ENCODE measurements at places on chromosomes 13 and 19. TPM values are rescaled to one million over a fixed set of nuclear protein-coding genes. Genes with fewer than 3 reads are reported as not detected.

- no peak for DNase-seq
Measured at GRCh38 chr13:99868767-99869166, 102.8 kb downstream of the ZIC5 start.

The CBARP gene
- polyA plus RNA-seq = 0.43 TPM

- no peak for DNase-seq
Measured at GRCh38 chr13:63307228-63307627, 1891.6 kb upstream of the PCDH20 start.

DNA sequence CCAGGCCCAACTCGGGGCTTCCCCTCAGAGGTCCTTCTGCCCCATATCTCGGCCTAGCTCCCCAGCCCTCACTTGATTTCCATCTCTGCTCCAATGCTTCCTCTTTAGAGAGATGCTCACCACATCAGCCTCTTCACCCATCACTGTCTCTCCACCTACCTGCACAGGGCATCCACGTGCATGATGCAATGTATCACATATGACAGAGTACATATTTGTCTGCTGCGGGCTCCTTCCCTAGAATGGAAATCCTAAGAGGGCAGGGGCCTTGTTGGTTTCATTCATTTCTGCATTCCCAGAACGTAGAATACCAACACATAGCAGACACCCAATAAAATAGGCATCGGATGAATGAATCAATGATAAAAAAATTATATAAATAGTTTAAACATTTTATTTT is 130.3 kb downstream of the USP12 start:
- no peak for DNase-seq

- no peak for DNase-seq
Measured at GRCh38 chr19:55437410-55437809, 5.7 kb downstream of the SHISA7 start.

DNA sequence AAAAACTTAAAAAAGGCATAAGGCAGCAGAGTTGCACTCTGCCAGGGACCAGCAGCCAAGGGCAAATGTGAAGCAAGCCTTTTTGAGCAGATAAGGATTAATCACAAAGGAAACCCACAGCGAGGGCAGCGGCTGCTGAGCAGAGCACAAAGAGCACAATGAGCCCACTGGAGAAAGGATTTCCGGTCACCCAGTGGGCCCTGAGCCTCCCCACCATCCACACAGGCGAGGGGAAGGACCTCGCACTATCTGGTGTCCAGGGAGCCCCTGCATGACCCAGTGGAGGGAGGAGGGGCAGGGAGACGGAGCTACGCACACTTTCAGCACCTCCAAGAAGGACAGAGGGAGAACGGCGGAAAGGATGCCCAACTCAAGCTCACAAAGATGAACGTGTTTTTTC is 40.0 kb downstream of the COL4A1 start:
- DNase-seq = no peak

DNA sequence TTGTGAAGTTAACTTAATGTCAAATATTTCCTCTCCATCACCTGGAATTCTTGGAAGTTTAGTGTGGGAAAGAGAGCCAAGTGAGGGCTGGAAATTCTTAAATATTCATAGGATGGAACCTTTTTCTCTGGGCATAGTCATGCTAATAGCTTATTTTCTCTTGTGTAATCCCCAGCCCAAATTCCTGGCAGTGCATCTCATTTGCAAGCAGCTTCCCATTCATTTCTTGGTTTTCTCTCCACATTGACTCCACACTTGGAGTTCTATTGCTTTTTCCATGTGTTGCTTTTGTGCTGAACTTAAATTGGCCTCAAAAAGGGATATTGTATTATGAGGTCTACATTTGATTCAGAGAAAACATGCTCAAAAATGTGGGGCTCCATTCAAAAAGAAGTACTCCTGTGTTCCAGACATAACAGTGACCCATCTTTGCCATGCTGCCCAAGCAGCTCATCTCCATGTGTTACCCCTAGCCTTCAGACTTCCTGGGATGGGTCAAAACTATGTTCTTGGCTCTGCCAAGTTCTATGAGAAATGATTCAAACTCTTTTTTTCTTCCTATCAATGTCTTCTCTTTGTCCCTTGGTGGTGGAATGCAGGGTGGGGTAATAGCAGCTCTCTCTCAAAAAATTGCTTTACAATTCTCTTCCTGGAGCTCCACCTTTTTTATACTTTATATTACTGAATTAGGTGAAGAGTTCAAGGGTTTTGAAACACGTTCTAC is 2471.5 kb downstream of the PCDH9 start:
- no peak for DNase-seq

The ZNF493 gene
- polyA plus RNA-seq = 5.6 TPM

DNA sequence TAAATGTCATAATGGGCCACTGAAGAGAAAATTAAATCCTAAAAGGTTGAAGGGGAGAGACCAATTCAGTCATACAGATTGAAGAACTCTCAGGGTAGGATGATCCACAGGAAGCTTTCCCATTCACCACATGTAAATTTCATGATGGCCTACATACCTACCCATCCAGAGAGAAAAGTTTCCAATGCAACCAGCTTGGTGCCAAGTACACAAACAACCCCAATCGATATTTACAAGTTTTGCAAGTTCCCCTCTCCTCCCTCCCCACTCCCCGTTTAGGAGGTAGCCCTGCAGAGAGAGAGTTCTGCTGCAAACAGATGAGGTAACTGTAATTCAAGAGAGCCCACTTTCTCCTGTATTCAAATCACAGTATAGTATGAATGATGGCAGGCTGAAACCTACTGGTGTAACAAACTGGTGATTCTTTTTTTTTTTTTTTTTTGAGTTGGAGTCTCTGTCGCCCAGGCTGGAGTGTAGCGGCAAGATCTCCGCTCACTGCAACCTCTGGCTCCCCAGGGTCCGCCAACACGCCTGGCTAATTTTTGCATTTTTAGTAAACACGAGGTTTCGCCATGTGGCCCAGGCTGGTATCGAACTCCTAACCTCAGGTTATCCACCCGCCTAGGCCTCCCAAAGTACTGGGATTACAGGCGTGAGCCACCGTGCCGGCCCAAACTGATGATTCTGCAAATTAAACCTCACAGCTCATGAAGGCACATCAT is 14.4 kb downstream of the FOXO1 start:
- no peak for DNase-seq

GRCh38 chr13:80297094-80297493 is 43.8 kb downstream of the SPRY2 start:
- DNase-seq = no peak

- no peak for DNase-seq
Measured at GRCh38 chr19:9757544-9758501, 10.7 kb downstream of the ZNF846 start.

GRCh38 chr13:36965767-36966166 is 33.4 kb downstream of the ALG5 start:
- DNase-seq = no peak

DNA sequence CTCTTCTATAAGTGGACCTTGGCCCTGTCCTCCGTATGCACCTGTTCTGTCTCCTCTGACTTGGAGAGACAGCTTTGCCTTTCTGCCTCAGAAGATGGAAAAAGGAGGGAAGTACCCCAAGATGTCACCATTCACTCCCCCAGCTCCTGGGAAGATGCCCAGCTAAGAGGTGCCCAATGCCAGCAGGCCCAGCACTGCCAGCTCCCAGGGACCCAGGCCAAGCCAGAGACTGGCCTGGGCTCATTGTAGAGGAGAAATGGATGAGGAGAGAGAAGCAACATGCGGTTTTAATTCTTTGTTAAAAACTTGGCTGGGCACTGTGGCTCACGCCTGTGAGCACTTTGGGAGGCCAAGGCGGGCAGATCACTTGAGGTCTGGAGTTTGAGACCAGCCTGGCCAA is 111.5 kb upstream of the ZNF507 start:
- DNase-seq = no peak

DNA sequence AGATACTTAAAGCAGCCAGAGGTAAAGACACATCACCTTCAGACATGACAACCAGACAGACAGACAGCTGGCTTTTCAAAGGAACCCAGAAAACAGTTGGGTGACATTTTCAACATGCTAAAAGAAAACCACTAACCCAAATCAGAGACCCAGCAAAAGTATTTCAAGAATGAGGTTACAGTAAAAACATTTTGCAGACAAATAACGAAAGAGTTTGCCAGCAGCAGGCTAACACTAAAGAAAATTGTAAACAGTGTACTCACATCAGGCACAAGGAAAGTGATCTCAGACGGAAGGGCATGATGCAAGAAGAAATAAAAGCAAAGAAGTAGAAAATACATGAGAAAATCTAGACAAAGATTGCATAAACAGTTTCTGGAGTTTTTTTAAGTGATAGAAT is 46.4 kb downstream of the AP1M1 start:
- DNase-seq = no peak

DNA sequence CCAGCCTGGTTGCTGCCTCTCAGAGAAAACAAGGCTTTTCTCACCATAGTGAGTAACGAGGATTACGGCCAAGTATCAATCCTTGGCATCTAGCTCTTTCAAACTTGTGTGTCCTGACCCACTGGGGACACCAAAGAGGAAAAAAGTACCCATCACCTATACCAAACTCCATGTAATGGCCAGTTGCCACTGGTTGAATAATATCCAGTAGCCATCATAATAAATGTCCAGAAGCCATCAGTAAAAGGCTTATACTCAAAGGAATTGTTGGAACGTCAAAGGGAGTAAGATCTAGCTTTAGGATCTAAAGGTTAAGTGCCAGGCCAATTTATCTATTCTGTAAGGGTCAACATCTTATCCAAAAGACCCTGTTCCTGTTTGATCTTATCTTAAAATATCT is 91.1 kb downstream of the PTPRS start:
- no peak for DNase-seq

All from urinary bladder (tissue), 4 donors.